NCI-H524 (cell line): ENCODE measurements at places on chromosomes 11 and 22.

GRCh38 chr11:41497974-41498373, 38.5 kb upstream of the LRRC4C start:
- no peak for DNase-seq

DNA sequence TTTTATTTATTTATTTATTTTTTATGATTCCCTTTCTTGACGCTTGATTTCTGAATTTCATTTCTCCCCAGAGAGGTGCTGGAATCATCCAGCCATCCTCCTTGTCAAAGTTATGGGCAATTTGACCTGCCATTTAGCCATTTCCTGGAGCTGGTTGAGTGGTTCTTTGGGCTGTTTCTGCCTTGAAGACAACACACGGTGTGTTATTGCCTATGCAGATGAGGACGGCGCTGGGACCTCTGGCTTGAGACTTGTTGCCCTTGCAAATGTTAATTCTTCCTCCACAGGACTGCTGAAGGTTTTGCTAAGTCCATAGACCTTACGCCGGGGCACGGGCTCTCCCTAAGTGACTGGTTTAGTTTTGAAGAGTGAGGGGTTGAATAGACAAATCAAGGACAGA, 147.9 kb upstream of the PLET1 start:
- DNase-seq: no peak

- no peak for DNase-seq
These were observed 46.8 kb downstream of the CACNA1I start for GRCh38 chr22:39617342-39617741.

DNA sequence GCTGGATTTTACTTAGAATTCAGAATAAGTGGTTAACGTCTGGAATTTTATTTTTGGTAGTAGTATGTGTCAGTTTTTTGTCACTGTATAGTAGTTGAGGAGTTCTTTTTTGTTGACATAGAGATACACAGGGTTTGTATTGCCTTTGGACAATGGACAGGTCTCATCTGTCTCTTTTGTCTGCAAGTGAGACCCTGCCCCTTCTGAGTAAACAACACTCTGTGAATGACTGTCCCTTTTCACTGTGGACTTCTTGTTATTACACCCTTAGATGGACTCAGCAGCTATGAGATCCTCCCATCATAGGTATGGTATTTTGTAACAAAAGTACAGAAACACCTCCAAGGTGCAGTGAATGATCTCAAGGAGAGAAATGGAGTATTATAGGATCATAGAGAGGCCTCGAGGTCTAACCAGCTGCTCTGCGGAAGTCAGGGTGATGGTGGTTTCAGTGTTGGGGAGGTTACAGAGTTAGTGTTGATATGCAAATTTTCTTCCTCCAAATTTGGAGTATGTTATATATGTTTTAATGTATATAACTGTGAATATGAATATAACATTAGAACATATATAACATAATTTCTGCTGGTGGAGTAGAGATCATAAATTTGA, 7.8 kb downstream of the PPP6R3 start:
- no peak for DNase-seq

DNA sequence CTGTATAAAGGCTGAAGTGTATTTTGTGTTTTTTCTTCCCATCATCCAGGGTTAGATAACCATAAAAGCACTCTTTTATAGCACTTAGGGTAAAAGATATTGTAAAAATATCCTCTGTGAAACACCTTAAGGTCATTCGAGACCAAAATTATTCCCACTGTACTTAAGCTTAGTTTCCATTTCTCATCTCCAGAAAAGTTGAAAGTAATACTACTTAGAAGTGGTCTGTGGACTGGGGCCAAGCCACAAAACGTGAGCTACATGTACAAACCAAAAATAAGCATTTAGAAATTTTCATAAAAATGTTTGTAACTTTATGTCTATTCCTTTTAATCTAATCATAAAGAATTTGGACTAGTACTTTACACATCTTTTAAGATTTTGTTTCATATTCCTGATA, 142.0 kb upstream of the NTM start:
- DNase-seq: no peak

DNA sequence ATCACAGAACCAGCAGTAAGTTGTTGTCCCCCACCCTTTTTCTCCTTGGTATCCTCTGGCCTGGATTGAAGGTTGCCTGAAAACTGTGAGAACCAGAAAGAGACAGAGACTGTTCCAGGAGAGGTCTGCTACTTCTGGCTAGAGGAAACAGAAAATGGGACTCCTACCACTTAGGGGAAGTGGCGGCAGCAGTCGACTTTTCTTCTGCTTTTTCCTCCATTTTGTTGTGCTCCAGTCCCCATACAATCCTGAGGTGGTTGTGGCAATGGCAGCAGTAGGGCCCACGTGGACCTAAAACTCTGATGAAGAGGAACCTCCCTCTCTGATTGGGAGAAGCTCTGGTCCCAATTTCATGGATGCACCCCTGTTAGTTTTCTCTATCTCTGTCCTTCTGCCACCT, 76.0 kb upstream of the SORL1 start:
- DNase-seq: no peak

DNA sequence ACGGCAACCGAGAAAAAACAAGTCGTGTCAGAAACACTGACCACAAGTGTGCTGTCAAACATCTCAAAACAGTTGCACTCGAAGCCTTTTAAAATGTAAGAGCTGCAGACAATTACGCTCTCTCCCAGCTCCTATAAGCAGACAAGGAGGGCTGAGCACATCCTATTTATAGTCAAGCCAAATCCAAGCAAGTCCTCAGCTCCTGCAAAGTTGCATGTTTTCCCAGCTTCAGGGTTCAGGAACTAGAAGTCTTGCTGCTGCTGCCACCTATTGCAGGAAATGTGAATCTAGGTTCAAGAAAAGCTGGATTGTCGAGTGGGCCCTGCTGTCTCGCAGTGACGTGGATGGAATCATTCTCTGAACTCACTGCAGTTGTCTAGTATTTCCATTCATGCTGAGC, 15.5 kb downstream of the EFCAB6 start:
- peak; percentile 17 for DNase-seq

DNA sequence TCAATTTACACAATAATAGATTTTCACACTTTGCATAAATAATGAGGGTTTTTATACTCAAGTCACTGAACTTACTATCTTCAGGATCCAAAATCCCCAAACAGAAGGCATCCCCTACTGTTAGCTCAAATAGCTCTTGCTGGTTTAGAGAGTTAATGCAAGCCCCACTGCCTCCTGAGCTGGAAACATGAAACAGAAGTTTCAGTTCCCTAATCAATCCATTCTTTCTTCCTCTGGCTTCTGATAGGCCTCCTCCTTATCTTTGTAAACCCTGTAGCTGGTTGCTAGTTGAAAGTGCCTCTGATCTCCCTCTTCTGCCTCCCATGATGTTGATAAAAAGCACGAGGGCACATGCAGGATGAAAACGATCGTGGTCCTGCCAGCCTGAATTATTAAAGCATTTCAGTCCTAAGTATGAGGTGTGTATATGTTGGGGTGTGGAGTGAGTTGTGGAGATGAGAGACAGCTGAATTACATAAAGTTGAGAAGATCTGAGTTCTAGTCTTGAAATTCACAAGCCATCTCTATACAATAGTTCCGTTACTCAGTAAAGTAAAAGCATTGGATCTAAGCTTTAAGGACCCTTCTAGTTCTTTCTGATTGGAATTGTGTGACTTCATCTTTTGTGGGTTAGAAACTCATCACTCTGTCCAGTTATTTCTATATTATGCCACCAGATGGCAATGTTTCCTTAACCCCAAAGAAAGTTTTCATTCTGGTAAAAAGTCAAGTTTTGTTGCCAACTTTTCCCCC, 35.0 kb upstream of the EHF start:
- no peak for DNase-seq

- DNase-seq: peak; percentile 52
These were observed 66.9 kb downstream of the RBFOX2 start for GRCh38 chr22:35961480-35962295.

DNA sequence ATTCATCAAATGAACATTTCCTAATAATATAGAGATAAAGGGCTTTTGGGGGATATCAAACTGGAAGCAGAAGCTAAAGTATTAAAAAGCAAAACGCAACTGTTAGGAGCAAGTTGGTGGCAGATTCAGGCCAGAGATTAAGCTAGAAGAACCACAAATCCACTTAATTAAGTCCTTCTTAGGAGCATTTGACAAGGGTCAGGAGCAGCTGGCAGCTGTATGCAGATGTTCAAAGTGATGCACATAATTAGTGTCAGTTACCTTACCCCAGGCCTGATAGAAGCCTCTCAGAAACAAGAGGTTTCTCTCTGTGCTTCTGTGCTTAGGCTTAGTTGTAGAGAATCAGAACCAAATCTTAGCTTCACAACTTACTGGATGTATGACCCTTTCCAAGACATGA, 546.5 kb upstream of the ANO5 start:
- peak; percentile 70 for DNase-seq

DNA sequence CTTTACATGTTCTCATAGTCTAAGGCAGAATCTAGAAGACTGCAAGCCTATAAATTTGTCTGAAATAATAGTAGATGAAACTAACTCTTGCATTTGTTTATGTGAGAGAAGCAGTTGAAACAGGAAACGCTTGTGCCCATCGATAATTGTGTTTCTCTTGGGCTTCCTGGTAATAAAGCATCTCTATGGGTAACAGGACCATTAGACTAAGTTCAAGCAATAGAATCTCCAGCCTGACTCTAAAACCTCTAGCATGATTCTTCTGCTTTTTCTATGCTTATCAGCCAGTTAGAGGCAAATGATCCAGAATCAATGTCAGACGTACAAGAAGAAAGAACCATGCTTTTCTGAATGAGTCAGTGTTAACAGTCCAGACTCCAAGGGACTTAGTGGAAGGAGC, 1734.4 kb downstream of the LRRC4C start:
- DNase-seq: no peak

GRCh38 chr22:38970551-38970950, 11.6 kb upstream of the APOBEC3B start:
- DNase-seq: no peak

- no peak for DNase-seq
These were observed 20.9 kb upstream of the CYB5R3 start for GRCh38 chr22:42670046-42670445.

GRCh38 chr22:48709453-48709852, 1118.2 kb downstream of the BRD1 start:
- DNase-seq: no peak

- DNase-seq: no peak
These were observed 593 bp downstream of the SSH3 start for GRCh38 chr11:67303835-67304411.

GRCh38 chr11:26522912-26523610, 49.0 kb downstream of the MUC15 start:
- peak; percentile 34 for DNase-seq

GRCh38 chr22:46212195-46212594, 37.9 kb downstream of the CDPF1 start:
- DNase-seq: no peak

DNA sequence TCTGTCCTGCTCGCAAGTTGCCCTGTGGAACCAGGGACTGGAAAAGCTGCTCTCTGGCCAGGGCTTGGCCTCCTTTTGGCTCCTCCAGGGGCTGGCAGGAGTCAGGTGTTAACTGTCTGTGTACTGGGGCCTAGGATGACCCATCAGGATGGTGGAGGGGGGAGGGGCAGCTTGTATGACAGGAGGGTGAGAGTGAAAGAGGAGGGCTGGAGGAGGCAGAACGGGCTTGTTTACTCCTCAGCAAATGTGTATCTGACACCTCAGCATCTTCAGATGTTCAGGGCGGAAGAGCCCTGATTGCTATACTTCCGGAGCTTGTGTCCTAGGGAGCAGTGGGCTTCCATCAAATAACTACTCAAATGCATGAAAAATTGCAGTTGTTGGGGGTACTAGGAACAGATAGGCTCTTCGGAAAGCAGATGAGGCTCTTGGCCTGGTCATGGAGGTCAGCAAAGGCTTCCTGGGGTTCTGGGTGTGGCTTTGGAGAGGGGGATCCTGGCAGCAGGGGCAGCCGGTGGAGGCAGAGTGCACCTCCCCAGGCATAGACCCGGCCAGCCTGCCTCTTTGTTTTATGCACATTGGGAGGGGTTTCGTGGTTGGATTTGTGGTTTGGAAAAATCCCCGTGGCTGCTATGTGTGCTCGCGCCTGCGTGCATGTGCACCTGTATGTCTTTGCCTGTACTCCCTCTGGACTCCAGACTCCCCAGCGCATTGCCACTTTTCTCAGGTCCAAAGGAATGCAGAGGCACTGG, 31.2 kb downstream of the CD82 start:
- DNase-seq: no peak

DNA sequence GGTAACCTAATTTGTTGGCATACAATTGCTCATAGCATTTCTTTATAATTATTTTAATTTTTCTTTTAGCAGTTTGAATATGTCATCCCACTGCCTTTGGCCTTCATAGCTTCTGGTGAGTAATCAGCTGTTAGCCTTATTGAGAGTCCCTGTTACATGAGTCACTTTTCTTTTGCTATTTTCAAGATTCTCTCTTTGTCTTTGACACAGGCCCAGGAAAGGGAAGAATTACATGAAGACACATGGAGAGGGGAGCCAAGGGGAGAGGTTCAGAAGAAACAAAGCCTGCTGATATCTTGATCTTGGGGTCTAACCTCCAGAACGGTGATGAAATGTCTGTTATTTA, 418.2 kb downstream of the METTL15 start:
- DNase-seq: no peak

DNA sequence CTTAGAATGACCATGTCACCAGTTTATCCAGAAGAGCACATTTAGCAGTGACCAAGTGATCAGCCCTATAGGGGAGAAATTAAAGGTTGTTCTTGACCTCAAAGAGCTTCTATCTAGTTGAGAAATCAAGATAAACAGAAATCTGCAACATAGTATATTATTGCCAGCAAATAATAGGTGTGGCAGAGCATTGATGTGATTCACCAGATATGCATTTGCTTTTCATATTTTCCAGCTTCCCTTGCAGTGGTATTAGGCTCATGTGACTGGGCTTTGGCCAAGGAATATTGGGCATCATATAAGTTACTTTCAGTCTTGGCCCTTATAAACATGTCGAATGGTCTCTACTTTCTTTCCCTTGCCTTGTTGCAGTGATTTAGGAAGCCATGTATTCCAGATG, 34.5 kb downstream of the COMMD9 start:
- no peak for DNase-seq

DNA sequence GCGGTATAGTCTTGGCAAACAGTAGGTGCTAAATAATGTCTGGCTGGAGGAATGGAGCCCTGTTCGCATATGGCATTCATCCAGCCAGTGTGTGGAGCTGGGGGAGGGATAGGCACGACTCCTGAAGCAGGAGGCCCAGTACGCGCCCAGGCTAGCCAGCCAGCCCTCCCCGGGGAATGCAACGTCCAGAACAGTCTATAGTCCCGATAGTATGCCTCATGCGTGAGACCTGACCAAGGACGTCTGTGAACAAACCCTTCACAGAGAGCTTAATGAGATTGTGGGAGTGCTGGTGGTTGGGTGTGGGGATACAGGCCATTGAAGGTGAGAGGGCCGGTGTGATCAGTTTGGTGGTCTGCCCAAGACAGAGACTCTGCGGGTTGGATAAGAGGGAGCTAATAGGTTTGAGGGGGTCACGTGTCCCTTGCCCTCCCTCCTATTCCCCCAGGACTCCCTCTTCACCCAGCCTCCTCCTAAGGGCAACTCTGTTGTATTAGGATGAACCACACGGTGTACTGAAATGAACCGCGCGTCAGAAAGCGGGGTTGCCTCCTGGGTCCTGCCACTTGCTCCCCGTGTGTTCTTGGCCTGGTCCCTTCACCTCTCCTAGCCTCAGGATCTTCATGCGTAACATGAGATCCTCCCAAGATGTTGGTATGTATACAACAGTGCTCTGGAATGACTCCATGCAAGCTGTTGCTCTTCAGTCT, 987 bp upstream of the GRIK4 start:
- no peak for DNase-seq
